Stimulated activated CD8-positive, alpha-beta memory T cell treated with anti-CD3 and anti-CD28 coated beads, Interleukin-2, amount 100 ng/mL, for 1 hour (primary cell): ENCODE measurements at places on chromosomes 4 and X.

- no peak for DNase-seq
Measured at GRCh38 chrX:69109706-69110105, 55.5 kb downstream of the PJA1 start.

DNA sequence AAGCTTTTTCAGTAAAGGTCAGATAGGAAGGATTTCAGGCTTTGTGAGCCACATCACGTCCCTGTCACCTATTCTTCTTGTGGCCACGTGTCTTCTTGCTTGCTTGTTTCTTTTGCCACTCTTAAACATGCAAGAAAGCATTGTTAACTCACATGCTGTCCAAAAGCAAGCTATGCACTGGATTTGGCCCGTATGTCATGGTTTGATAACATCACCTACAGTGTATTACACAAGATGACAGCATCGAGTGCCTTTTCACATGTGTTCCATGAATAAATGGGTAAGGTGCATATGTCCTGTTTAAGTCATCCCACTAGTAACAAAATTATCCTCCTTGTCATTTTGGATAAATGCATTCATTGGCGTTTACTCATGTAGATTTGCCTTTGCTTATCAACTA, 468.0 kb upstream of the FAT1 start:
- DNase-seq, result no peak

GRCh38 chrX:101550751-101551379, 518 bp downstream of the ARMCX1 start:
- DNase-seq, result no peak

- no peak for DNase-seq
Measured at GRCh38 chr4:55819634-55820033, at the start of gene EXOC1L. Gene EXOC1L (plus strand): TSS chr4:55819790. CDS start chr4:55820027, 237 bp downstream.
